ENCODE measurements at places on chromosomes 12 and 14. TPM values are rescaled to one million over a fixed set of nuclear protein-coding genes. Genes with fewer than 3 reads are reported as not detected.

EGLN3 gene
- 54.6 TPM for total RNA-seq

DNA sequence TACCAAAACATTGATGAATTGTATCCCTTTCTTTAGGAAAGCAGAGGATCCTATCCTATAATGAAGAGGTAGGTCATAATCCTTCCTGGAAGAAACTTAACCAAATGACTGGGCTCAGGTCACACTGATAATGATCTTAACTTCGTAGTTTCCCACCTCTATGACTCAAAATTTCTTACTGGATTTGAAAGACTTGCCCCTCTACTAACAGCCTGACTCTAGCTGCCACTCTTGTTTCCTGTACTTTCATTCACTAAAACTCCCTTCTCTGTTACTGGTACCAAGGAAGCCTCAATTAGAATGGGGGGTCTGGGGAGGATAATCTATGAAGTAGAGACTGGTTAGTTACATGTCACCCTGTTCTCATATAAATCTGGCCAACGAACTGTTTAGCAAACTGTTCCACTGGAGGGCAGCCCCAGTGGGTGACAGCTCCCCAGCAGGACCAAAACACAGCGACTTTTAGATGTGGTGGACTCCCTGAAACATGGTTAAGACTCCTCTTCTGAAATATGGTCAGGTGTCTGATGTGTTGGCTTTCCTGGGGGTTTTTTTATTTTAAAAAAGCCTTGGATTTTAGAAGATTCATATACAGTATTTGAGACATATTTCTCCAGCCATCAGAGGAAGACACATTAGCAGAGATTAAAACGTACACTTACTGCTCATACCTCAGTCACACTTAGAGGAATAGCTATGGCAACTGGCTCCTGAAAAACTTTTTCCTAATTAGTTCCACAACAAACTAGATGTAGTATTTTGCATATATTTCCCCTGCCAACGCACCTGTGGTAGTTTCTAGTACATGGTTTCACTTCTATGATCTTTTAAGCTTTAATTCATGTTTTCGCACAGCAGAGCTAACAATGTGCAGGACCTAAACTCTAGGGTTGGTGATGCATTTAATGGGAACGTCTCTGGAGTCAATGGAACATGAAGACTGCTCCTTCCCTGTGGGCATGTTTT is 72.3 kb downstream of the ACADS start:
- DNase-seq, result no peak

GRCh38 chr12:92434607-92435025 is 268.2 kb upstream of the PLEKHG7 start:
- DNase-seq, result no peak

KCNH3 gene
- 0.58 TPM for total RNA-seq

- DNase-seq, result no peak
Measured at GRCh38 chr12:85363382-85364190, 83.6 kb downstream of the ALX1 start.

DNA sequence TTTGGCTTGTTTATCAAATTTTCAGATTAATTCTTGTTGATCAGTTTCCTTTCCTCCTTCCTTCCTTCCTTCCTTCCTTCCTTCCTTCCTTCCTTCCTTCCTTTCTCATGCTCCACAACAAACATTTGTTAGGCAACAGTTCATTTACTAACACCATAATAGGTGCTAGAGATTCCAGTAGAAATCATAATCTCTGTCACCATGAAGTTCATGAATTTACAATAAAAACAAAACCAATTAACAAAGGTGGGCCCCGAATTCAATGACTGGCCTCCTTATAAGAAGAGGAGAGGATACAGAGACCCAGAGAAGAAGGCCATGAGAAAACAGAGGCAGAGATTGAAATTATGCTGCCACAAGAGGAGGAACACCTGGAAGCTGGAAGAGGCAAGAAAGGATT is 266.9 kb upstream of the GARIN6 start:
- DNase-seq, result no peak

- DNase-seq, result no peak
Measured at GRCh38 chr14:64705381-64706118, 1.3 kb downstream of the PLEKHG3 start.

TMEM63C gene
- total RNA-seq, result 0.85 TPM

DNA sequence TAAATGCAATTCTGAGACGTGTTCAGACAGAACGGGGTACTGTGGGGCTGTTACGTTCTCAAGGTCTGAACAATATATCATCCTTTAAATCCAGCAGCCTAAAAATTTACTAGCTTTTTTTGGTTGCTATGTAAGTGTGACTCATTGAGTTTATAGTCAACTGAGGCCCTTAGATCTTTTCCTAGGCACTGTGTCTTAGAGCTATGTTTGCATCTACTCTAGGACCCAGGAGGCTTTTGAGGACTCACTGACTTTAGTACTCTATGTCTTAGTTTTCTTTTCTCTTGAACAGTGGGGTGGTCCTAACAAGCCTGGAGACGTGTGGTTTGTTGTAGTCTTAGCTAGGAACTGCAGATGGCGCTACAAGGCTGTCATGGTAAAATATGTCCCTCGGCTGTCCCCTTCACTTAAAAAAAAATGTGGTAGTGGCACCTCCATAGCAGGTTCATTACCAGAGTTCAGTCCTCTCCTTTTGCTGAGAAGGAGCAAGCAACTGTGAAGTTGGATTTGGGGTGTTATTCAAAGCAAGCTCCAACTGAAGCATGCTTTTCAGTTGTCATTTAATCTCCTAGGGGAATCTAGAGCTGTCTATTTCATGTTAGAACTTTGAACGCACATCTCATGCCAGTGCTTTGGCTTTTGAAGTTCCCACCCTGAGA is 8.7 kb upstream of the SPATS2 start:
- no peak for DNase-seq

- DNase-seq, result no peak
Measured at GRCh38 chr12:12548713-12549112, 13.9 kb downstream of the DUSP16 start.

GRCh38 chr12:76029982-76030340 is 1.6 kb downstream of the PHLDA1 start:
- DNase-seq, result no peak

GRCh38 chr12:89369166-89369565 is 16.9 kb upstream of the DUSP6 start:
- no peak for DNase-seq

- no peak for DNase-seq
Measured at GRCh38 chr14:101875727-101876554, 88.4 kb upstream of the DYNC1H1 start.

- no peak for DNase-seq
Measured at GRCh38 chr14:103628221-103628683, 759 bp upstream of the KLC1 start.

WNT5B gene
- 9.8 TPM for total RNA-seq

- no peak for DNase-seq
Measured at GRCh38 chr12:95790033-95790916, at the start of gene NTN4. Gene NTN4, minus strand, starts transcription at chr12:95790764. Its CDS starts 455 bp downstream, at chr12:95790309.

KLHDC1 gene
- total RNA-seq, result 21.6 TPM

Data from urinary bladder (tissue), 4 donors.